ENCODE measurements at places on chromosomes 12 and 14.

DNA sequence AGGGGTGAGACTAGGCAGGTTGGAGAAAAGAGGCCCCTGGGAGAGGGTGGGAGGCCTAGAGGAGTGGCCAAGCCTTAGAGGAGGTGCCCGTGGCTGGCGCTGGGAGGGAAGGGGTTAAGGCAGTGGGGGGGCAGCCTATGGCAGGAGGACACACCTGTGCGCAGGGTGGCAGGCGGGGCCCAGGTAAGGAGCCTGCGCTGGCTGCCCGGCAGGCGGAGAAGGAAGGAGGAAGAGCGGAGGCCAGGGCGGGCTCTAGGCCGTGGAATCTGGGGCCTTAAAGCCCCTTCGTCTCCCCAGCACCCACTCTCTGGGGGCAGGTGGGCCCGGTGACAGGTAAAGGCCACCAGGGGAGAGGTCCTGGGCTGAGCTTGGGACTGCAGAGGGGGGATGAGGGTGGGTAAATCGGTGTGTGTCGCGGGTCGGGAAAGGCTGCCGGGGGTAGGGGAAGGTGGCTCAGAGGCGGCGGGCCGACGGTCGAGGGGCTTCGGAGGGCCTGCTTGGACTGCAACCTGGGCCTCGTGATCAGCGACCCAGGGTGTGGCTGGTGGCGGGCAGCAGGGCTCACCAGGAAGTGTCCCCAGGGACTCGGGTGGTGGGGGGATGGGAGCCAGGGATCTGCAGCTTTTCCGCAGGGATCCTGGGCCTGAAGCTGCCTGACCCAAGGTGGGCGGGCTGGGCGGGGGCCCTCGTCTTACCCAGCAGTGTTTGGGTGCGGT, 7.3 kb downstream of the PHB2 start:
- DNase-seq: no peak

- DNase-seq: no peak
These were observed 707 bp downstream of the CPSF6 start for GRCh38 chr12:69239922-69240630.

- DNase-seq: no peak
These were observed 184.9 kb upstream of the ABCD2 start for GRCh38 chr12:39804479-39804878.

GRCh38 chr12:47752552-47752951, 6.1 kb downstream of the RAPGEF3 start:
- no peak for DNase-seq

GRCh38 chr12:70784042-70784668, 136.4 kb downstream of the PTPRR start:
- no peak for DNase-seq

DNA sequence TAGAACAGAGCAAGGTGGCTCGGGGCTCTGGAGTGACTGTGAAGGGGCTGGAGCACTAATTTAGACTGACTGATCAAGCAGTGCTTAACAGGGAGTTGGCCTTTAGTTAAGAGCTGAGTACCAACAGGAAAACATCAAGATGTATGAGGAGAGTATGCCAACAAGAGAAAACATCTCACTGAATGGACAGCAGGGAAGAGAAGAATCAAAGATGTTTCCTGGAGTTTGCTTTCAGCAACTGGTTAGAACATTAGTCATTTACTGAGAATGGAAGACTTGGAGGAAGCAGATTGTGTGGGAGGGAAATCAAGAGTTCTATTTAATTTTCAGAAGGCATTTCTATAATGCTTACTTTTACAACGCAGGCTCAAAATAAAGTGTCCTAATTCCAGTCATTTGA, 259.3 kb downstream of the ADAMTS20 start:
- DNase-seq: no peak

DNA sequence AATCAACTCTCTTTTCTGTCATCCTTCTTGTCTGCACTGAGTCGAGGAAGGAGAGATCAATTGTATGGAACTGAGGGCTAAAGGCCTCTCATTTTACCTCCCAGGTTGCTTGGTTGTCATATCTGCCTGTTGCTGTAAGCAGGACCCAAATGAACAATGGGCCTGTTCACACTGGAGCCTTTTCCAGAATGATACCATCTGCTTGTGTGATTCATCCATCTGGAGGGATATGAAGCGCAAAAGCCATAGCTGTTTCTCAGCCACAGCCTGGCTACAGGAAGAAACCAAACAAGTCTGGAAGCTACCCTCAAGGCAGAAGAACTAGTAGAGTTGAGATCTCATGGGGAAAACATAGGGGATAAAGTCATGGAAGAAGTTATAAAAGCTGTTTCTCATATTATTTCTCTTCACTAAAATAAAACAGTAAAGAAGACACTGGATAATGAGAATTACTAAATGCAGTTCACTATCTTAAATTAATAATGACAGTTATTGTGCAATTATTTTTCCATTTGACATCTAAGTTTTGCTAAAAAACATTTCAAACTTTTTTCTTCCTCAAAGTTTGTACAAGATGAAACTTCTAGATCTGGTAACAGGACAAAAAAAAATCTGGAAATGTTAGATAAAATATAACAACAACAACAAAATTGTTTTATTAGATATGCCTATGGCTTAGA, 106.3 kb downstream of the SPTSSA start:
- DNase-seq: no peak

DNA sequence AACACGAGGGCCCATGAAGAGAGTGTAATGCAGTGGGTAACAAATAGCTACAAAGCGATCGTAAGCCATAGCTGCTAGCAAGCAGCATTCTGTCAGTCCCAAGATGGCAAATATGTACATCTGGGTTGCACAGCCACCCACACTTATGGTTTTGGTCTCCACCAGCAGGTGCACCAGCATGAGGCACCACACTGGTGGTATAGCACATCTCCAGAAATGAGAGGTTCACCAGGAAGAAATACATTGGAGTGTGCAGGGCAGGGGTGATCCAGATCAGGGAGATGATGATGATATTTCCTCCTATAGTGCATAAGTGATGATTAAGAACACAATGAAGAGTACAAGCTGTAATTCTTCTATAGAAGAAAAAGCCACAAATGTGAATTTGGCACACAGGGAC, 26.4 kb upstream of the OR10A7 start:
- DNase-seq: no peak

- DNase-seq: no peak
These were observed 426.6 kb downstream of the ATP23 start for GRCh38 chr12:58368001-58368400.

DNA sequence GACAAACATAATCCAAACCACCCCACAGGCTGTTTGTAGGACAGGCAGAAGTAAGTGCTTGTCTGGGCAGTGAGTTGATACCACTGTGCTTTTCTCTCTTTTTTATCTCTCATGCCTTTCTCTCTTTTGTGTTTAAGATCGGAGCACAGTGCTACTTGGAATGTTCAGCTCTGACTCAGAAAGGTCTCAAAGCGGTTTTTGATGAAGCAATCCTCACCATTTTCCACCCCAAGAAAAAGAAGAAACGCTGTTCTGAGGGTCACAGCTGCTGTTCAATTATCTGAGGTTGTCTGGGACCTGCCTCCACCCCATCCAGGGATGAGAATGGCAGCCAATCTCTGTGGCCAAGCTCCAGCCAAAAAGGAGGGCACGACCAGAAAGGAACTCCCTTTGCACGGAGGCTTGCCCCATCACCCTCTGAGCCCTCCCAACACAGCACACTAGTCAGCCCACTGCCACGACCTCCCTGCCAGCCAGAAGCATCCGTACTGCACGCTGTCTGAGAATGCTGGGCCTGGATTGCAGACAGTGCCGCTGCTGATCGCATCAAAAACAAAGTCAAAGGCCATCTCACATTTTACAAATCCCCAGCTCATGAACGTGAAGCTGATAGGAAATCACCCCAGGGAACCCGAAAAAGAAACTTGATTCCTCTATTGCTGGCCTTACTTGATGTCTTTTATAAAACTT, 27.8 kb downstream of the GPHB5 start:
- DNase-seq: no peak

GRCh38 chr14:92362781-92363235, 39.8 kb downstream of the SLC24A4 start:
- DNase-seq: no peak

- DNase-seq: no peak
These were observed 48.7 kb upstream of the USP15 start for GRCh38 chr12:62211510-62211909.

GRCh38 chr14:23831596-23831995, 122.0 kb upstream of the DHRS4 start:
- DNase-seq: no peak

- peak; percentile 78 for DNase-seq
These were observed 14.8 kb upstream of the EID3 start for GRCh38 chr12:104288635-104289274.

DNA sequence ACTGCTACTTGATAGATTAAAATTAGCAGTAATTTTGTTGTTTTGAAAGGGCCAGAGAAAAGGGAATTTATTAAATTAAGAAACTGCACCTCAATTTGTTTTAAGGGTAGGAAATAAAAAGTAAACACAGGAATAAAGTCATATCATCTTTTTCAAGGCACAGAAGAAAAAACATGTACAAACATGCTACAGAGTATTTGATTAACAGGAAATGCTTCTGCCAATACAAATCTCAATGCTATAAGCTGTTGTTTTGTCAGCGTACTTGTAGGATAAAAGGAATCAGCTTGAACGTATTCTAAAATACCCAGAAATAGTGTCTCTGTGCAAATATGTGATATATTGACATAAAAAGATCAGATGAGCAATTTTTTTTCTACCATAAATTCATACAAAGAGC, 474.0 kb upstream of the MGAT4C start:
- DNase-seq: no peak

- DNase-seq: no peak
These were observed 45.7 kb downstream of the TTC6 start for GRCh38 chr14:37641117-37641516.

DNA sequence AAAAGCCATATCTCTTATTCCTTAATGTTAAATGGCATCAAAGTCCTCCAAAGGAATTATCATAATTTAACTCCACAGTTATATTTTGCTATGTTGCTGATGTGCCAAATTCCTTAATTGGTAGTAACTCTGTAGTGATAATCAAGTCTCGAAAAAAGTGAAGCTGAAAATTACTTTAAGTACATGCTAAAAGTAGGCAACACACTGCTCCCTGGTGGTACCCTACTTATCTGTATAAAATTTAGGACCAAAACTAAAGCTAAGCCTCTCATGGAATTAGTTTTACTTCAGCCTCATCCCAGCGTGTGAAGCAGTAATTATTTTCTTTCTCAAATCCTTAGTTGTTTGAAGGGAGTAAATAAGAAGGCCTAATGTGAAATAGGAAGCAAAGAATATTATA, 132.8 kb downstream of the TTLL5 start:
- no peak for DNase-seq
